ENCODE measurements at places on chromosomes 4 and X. TPM values are rescaled to one million over a fixed set of nuclear protein-coding genes. Genes with fewer than 3 reads are reported as not detected.

The RGS12 gene
- 8.5 TPM for total RNA-seq

The ARR3 gene
- total RNA-seq, result not detected

The ALB gene
- not detected for total RNA-seq

The ARMCX2 gene
- total RNA-seq, result 74.2 TPM

The SRPX2 gene
- total RNA-seq, result 160 TPM

The S100P gene
- not detected for total RNA-seq

The DCAF4L1 gene
- 0.06 TPM for total RNA-seq

The HHIP gene
- 0.81 TPM for total RNA-seq

The LRCH2 gene
- 2.0 TPM for total RNA-seq

The FAM47A gene
- not detected for total RNA-seq

The TCEAL9 gene
- 124 TPM for total RNA-seq

The TMPRSS11B gene
- total RNA-seq, result not detected

The SORCS2 gene
- 3.0 TPM for total RNA-seq

The SHROOM2 gene
- total RNA-seq, result 0.49 TPM

The MPP1 gene
- total RNA-seq, result 23.8 TPM

The RS1 gene
- total RNA-seq, result not detected

The GPC4 gene
- 6.2 TPM for total RNA-seq

The TCEAL6 gene
- not detected for total RNA-seq

The INTU gene
- 2.5 TPM for total RNA-seq

Data from cardiac ventricle fibroblast (primary cell).